ENCODE measurements at places on chromosomes 2 and 18.

DNA sequence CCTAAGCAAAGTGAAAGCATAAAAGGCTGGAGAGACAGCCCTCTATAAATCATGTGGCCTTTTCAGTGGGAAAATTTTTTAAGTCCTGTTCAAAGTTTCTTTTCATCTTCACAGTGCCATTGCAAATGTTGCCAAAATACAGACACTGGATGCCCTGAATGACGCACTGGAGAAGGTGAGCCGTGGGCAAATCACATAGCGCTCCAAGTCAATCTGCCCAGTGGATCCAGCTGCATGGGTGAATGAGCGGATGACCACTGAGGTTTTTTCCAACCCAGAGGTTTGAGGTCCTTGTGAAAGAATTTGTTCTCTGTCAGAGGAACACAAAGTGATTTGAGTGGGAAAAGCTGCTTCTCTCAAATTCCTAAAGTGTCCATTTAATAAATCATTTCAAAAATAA, 11.8 kb downstream of the DAPL1 start:
- no peak for DNase-seq

DNA sequence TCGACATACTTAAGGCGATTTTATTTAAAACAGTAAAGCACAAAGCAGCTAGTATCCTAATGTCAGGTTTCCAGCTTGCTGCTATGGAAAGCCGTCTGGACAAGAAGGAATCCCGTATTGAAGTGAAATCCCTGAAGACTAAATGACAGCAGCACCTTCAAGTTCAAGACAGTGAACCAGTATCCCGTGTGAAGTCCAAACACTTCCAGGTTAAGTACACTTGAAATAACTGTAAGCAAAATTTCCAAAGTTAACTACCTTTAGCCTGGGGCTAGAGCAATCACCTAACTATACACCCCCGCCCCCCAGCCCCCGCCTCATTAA, 1.2 kb downstream of the MBOAT2 start:
- no peak for DNase-seq

DNA sequence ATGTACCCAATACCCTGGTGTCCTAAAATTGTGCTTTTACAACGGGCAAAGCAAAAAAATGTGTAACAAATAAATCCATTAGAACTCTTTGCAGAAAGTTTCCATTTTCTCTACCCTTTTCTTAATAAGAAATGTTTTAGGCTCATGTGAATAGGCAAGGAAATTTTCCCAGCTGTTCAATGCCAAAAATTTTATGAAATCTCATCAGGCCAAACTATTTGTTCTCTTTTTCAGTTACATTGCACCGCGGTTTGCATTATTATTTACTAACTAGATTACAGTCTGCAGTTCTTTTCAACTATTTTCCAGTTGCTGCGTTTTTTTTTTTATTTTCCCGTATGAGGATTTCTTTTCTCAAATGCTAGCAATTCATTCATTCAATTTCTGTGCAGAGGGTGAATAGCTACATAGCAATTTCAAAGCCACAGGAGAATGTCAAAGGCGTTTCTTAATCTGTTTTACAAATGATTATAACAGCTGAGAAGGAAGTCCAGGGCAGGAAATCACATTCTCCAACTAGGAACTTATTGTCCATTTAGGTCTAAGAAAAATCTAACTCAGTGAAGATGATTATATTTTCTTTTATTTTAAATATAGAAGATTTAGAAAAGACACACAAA, 367.5 kb upstream of the MMADHC start:
- no peak for DNase-seq

- no peak for DNase-seq
Observed at GRCh38 chr2:29106256-29106655, 9.0 kb upstream of the CLIP4 start.

DNA sequence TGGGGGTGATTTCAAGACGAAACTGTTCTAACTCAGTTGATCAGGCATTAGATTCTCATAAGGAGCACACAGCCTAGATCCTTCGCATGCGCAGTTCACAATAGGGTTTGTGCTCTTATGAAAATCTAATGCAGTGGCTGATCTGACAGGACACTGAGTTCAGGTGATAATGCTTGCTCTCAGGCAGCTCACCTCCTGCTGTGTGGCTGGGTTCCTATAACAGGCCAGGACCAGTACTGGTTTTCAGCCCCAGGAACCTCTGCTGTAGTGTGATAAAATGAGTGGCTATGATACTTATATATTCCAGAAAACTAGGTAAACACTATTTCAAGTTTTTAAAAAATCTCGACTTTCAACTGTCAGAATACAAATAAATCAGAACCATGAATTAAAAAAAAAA, 271.4 kb downstream of the GALNT13 start:
- no peak for DNase-seq

GRCh38 chr2:156635646-156636045, 199.5 kb downstream of the GPD2 start:
- DNase-seq: no peak

DNA sequence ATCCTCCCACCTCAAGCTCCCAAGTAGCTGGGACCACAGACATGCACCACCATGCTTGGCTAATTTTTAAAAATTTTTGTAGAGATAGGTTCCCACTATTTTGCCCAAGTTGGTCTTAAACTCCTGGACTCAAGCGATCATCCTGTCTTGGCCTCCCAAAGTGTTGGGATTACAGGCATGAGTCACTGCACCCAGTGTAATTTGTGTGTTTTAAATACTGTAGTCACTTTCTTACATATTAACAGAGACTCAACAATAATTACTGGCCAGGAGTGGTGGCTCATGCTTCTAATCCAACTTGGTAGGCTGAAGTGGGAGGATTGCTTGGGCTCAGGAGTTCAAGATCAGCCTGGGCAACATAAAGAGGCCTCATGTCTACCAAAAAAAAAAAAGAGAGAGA, 293.0 kb downstream of the RDH14 start:
- no peak for DNase-seq

DNA sequence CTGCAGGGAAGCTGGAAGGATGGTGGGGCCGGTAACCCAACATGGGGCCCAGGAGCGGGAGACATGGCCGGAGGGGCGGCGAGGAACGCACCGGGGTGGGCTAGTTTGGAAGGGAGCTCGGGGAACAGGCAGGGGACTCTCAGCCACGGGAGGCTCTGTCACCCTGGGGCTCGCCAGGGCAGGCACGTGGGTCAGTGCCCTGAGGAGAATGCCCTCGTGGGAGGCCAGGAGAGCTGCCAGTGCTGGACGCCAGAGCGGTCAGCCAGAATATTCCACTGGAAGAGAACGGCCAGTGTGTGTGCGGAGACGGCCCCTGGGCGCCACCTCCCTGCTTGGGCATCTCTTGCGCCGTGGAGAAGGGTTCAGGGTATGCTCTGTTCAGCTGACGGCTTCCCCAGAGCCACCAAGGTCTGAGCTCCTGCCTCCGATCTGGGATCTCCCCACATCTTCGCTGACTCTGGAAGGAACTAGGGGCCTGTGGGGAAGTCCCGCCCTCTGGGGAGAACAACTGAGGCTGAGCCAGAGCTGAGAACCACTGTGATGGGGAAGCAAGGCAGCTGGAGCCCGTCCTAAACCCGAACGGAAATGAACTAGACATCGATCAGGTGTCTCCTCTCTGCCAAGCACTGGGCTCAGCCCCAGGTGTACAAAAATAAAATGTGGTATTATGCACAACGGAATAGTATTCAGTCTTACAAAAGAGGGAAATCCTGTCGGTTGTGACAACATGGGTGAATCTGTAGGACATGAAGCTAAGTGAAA, 49.3 kb downstream of the TNP1 start:
- no peak for DNase-seq

GRCh38 chr2:160402501-160402900, 91.1 kb downstream of the RBMS1 start:
- no peak for DNase-seq

GRCh38 chr2:62589691-62590356, 83.8 kb upstream of the TMEM17 start:
- no peak for DNase-seq

- DNase-seq: no peak
Observed at GRCh38 chr2:197297266-197297665, 13.3 kb downstream of the ANKRD44 start.

DNA sequence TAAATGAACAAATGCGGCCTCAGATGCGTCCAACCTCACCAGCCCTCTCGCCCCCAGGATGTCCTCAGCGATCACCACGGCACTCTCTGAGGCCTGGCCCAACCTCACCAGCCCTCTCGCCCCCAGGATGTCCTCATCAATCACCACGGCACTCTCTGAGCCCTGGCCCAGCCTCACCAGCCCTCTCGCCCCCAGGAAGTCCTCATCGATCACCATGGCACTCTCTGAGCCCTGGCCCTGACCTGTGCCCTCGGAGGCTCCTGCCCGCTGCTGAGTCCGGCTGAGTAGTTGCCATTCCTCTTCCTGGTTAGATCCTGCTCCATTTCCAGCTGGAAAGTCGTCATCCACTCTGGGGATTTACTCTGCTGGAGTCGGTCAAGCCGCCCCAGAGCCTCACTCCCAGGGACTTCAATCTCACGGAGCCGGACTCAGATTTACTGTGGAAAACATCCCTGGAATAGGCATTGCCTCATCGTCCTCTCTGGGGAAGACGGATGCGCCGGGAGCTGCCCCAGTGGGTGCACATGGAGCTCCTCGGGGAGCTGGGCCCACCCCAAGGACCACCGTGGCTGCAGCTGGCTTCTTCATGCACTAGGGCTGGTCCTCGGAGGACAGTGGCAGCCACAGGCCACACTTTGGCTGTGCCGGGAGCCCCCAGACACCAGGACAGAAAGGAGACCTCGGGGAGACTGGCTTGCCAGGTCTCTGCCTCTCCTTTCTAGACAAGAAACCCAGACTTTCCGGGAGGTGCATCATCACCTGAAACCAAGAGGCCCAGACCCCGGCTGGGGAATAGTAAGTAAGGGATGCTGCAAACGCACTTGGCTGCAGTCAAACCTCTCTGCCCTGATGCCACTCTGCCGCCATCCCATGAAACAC, 230.6 kb downstream of the EIPR1 start:
- DNase-seq: no peak

DNA sequence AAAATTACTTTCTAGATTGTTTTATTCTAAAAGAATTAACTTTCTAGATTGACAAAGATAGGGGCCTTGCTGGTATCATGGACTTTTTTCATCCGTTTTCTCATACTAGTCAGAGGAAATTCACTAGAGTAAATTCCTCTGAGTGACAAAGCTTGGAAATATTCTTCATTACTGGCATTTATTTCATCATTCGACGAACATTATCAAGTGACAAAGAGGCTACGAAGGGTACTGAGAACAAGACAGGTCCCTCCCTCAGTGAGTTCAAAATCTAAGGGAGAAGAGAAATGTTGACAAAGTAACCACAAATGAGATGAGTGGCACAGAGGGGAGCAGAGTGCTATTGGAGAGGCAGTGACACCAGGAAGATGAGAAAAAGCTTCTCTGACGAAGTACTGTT, 4.3 kb downstream of the EPG5 start:
- DNase-seq: no peak

DNA sequence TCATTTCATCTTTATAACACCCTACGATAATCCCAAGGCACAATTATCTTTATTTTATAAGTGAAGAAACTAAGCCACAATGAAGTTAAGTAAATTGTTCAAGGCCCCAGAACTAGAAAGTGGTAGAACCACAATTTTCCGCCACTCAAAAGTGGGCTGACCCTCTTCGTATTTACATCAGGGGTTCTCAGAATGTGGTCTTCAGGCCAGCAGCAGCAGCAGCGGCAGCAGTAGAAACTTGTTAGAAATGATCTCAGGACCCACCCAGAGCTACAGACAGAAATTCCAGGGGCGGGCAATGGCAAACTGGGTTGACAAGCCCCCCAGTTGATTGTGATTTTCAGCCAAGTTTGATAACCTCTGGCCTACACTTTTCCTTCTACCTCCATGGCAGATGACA, 62.8 kb downstream of the LBH start:
- no peak for DNase-seq

- no peak for DNase-seq
Observed at GRCh38 chr2:64295326-64296139, 151.3 kb upstream of the PELI1 start.

- no peak for DNase-seq
Observed at GRCh38 chr18:78969574-78970315, 9.9 kb upstream of the SALL3 start.

- no peak for DNase-seq
Observed at GRCh38 chr2:4180631-4181030, 477.3 kb downstream of the DCDC2C start.

- DNase-seq: no peak
Observed at GRCh38 chr2:45833301-45833967, 182.0 kb downstream of the PRKCE start.

DNA sequence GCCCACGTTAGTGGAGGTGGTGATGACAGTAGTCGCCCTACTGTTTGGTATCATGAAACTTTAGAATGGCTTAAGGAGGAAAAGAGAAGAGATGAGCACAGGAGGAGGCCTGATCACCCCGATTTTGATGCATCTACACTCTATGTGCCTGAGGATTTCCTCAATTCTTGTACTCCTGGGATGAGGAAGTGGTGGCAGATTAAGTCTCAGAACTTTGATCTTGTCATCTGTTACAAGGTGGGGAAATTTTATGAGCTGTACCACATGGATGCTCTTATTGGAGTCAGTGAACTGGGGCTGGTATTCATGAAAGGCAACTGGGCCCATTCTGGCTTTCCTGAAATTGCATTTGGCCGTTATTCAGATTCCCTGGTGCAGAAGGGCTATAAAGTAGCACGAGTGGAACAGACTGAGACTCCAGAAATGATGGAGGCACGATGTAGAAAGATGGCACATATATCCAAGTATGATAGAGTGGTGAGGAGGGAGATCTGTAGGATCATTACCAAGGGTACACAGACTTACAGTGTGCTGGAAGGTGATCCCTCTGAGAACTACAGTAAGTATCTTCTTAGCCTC, 16.2 kb downstream of the MSH6 start:
- DNase-seq: no peak

- DNase-seq: no peak
Observed at GRCh38 chr2:27954221-27954673, 63.7 kb downstream of the BABAM2 start.

DNA sequence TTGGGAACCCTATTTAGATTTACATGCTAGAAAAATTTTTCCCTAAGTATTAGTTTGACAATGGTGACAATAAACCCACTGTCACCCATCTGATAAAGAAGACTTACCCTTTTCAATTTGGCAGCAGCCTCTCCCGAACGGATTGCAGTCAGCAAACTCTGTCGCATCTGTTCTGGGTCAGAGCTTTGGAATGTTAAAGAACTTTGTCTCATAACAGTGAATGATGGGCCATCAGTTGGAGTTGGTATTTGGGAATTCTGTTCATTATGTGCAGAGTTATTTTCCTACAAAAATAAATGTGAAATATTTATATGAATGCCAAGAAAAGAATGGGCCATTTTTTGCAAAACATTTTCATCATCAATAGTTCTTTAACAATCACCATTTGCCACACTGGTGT, 70.8 kb upstream of the GRB14 start:
- no peak for DNase-seq

Measured in DMS79 (cell line).